ENCODE measurements at places on chromosomes 11 and 22.

- DNase-seq, result no peak
These were observed 11.9 kb downstream of the SHANK3 start for GRCh38 chr22:50684501-50684900.

- DNase-seq, result no peak
These were observed 30.5 kb downstream of the ARAP1 start for GRCh38 chr11:72721689-72722049.

GRCh38 chr11:8365216-8365941 lies 101.7 kb upstream of the LMO1 start:
- DNase-seq, result no peak

- DNase-seq, result no peak
These were observed 635 bp downstream of the PRR5 start for GRCh38 chr22:44702479-44703198.

- no peak for DNase-seq
These were observed 11.3 kb upstream of the RHOD start for GRCh38 chr11:67045314-67045713.
